ENCODE measurements at places on chromosomes 4 and X. TPM values are rescaled to one million over a fixed set of nuclear protein-coding genes. Genes with fewer than 3 reads are reported as not detected.

GRCh38 chrX:16654093-16654492, 4.1 kb downstream of the S100G start:
- H3K27me3 ChIP-seq, result no peaks in the 10 kb centered on the region
- H3K4me3 ChIP-seq, result no peak overlapping the region
- H3K36me3 ChIP-seq, result no peaks in the 10 kb centered on the region

Gene DMRTC1
- not detected for total RNA-seq

- no peak for DNase-seq
- H3K4me1 ChIP-seq, result no peaks in the 10 kb centered on the region
- no peak overlapping the region for H3K4me3 ChIP-seq
- H3K36me3 ChIP-seq, result no peaks in the 10 kb centered on the region
These were observed 77.8 kb upstream of the SH3RF1 start for GRCh38 chr4:169348541-169348940.

- no peak for DNase-seq
- no peak overlapping the region for H3K27ac ChIP-seq
- no peaks in the 10 kb centered on the region for H3K4me1 ChIP-seq
These were observed 97.9 kb downstream of the MAB21L2 start for GRCh38 chr4:150679765-150680343.

DNA sequence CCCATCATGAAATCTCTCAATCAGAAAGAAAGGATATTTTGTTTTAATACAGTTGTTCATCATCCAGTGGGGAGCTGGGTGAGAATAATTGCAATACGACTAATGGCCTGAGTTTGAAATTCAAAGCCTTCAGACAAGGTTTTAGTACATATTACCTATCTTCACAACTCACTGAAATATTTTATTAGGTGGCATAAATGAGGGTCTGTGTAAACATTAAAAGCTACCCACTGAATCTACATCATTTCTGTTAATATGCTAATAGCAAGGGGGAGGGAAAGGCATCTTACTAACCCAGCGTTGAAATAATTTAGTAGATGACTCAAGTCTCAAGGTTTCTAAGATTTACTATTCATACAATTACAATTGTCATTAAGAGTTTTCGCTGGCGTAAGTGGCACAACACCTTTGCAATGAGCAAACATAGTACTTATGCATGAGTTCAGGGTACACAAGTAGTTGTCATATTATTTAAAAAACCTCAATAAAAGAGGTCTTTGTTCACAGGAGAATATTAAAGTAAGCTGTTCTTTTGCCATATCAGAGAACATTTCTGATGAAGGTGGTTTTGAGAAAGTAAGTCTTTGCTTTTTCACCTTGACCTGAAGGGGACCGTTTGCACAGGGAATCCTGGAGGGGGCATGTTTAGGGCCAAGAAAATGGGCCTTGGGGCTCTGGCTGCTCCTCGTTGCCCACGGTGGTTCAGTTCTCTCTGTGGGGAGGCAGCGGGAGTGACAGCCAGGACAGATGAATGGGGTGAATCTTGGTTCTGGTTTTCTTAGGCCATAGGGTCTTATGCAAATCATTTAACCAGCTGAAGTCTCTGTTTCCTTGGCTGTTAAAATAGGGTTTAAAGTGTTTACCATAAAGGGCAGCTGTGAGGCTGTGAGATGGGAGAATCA, 4.5 kb upstream of the RHOH start:
- H3K27ac ChIP-seq, result peak overlapping the region; percentile 22
- no peaks in the 10 kb centered on the region for H3K36me3 ChIP-seq
- H3K4me1 ChIP-seq, result peaks cover 56% of the 10 kb centered on the region
- no peak for DNase-seq
- peak overlapping the region; percentile 63 for H3K4me3 ChIP-seq
- no peaks in the 10 kb centered on the region for H3K27me3 ChIP-seq

DNA sequence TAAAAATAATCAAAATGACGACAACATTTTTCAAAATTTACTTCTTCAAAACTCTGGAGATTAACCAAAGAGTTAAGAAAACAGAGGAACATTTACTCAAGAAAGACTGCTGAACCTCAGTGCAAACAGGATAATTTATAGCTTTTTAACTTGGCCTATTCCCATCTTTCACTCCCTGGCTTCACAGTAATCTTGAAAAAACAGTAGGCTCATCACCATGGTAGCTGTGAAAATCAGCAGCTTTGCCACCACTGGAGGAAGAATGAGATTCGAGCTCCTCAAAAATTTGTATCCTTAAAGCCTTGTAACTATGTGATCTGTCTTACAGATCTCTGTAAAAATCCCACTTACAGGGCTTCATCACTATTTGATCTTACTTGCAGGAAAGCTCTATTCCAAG, 447.7 kb upstream of the CTSO start:
- no peaks in the 10 kb centered on the region for H3K4me1 ChIP-seq
- DNase-seq, result no peak
- H3K36me3 ChIP-seq, result no peaks in the 10 kb centered on the region
- no peaks in the 10 kb centered on the region for H3K27me3 ChIP-seq
- H3K4me3 ChIP-seq, result no peak overlapping the region

Data from CD8-positive, alpha-beta memory T cell (primary cell).